ENCODE measurements at places on chromosomes 6 and 20.

- no peak for DNase-seq
Measured at GRCh38 chr6:37565267-37566110, 65.8 kb upstream of the CCDC167 start.

DNA sequence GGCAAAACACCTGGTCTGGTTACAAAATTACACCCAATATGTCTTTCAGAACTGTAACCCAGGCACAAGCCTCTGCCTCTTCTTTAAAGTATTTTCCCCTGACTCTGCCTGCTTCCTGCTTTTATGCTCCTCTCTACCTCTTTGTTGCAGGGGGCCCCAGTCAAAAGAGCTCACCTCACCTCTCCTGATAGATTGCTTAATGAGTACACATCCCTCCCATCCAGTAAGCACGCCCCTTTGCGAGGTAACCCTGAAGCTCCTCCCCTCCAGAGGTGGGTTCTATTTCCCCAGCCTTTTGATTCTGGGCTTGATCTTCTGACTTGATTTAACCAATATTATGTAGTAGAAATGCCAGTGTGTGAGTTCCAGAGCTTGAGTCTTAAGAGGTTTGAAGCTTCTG lies 56.6 kb upstream of the EYA2 start:
- DNase-seq = no peak

DNA sequence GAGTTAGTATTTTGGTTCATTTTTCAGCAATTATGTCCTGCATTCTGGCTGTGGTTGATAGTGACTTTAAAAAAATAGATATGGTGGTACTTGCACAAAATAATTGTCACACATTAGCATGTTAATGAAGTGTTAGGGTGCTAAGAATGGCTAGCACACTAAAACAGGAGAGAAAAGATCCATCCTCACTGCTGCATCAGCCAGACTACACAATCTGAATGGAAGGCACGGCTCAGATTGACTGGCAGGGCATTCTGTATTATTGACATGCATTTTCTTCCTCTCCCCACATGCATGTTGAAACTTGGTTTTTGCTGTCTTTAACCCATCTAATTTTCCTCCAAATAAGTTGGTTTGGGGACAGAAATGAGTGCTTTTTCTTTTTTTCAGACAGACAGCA lies 306.3 kb downstream of the PRL start:
- DNase-seq = no peak

DNA sequence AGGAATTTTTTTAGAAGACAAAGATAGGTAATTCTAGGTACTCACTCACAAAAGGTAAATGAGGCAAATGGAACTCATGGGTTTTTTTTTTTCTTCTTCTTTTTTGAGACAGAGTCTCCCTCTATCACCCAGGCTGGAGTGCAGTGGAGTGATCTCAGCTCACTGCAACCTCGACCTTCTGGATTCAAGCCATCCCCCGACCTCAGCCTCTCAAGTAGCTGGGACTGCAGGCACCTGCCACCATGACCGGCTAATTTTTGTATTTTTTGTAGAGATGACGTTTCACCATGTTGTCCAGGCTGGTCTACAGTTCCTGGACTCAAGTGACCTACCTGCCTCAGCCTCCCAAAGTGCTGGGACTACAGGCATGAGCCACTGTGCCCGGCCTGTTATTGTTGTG lies 126.1 kb downstream of the LRRC1 start:
- no peak for DNase-seq
